ENCODE measurements at places on chromosomes 13 and 19. TPM values are rescaled to one million over a fixed set of nuclear protein-coding genes. Genes with fewer than 3 reads are reported as not detected.

Gene MUC16
- 0.07 TPM for total RNA-seq

DNA sequence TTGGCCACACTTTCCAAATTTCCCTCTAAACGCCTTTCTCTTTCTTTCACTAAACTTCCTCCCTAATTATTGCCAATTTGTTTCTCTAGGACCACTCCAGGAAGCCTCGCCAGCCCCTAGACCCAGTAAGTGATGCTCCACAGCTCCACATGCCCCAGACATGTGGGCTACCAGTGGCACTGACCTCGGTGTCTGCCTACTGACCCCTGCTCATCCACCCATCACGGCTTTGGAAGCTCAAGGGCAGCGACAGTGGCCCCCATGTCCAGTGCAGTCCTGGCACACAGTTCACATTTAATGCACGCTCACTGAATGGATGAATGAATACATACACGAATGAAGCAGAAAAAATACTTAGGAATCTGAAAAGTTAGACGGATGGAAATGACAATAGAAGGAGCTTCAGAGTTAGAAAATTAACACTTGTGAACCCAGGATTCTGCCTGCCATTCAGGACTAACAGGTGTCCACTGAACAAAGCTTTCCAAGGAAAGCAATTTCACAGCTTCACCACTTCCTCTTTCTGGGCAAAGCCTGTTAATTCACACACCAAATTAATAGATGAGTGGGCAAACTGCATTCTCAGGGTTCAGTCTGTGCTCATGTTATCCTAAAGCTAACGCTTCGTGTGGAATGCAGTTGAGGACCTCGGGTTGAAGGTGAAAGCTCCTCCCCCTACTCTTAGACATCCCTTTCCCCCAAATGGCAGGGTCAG, 50.9 kb downstream of the CCDC70 start:
- no peak for DNase-seq
- H3K36me3 ChIP-seq: no peaks in the 10 kb centered on the region
- H3K27me3 ChIP-seq: no peaks in the 10 kb centered on the region
- peaks cover 8% of the 10 kb centered on the region for H3K4me1 ChIP-seq
- H3K4me3 ChIP-seq: no peak overlapping the region
- no peak overlapping the region for H3K27ac ChIP-seq

- no peaks in the 10 kb centered on the region for H3K36me3 ChIP-seq
- DNase-seq: no peak
- no peak overlapping the region for H3K27ac ChIP-seq
- H3K4me3 ChIP-seq: no peak overlapping the region
- H3K27me3 ChIP-seq: no peaks in the 10 kb centered on the region
Measured at GRCh38 chr13:66348745-66349690, 881.1 kb downstream of the PCDH9 start.

- H3K27ac ChIP-seq: no peak overlapping the region
- H3K36me3 ChIP-seq: no peaks in the 10 kb centered on the region
- H3K27me3 ChIP-seq: no peaks in the 10 kb centered on the region
- H3K4me1 ChIP-seq: no peaks in the 10 kb centered on the region
Measured at GRCh38 chr13:21979161-21979806, 308.4 kb downstream of the FGF9 start.

Gene PIAS4
- total RNA-seq: 34.1 TPM

Gene KL
- total RNA-seq: not detected

Gene LRFN3
- total RNA-seq: 9.5 TPM

- no peak overlapping the region for H3K4me3 ChIP-seq
- H3K27ac ChIP-seq: no peak overlapping the region
- DNase-seq: no peak
- no peaks in the 10 kb centered on the region for H3K36me3 ChIP-seq
- no peaks in the 10 kb centered on the region for H3K4me1 ChIP-seq
Measured at GRCh38 chr13:40910324-40911050, 108.6 kb downstream of the ELF1 start.

DNA sequence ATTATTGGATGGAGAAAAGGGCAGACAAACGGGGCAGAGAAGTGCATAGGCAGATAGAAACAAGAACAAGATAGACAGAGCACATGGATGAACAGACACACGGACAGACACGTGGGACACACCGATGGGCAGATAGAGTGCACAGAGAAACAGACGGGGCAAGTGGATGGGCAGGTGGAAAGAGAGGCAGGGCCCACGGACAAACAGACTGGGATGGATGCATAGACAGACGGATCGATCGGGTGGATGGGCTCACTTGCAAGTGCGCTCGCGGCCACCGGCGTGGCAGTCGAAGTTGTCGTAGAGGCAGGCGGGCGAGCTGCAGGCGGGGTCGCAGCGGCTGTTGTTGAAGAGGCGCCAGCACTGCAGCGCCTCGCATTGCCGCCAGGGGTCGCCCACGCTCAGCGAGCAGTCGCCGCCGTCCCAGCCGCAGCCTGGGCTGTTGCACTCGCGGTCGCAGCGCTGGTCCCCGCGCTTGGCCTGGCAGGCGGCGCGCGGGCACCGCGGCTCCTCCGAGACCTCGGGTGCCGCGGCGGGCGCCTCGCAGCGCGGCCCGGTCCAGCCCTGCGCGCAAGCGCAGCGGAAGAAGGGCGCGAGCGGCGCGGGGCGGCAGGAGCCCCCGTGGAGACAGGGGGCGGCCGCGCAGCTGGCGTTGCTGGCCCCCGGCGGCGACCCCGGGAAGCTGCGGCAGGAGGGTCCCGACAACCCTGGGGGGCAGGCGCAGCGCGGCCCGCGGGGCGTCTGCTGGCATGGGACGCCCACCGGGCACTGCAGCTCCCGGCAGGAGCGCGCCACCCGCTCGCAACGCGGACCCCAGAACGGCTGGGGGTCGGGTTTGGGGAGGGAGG, 23.3 kb downstream of the NOTCH3 start:
- no peaks in the 10 kb centered on the region for H3K27me3 ChIP-seq
- no peaks in the 10 kb centered on the region for H3K4me1 ChIP-seq
- peak; percentile 95 for DNase-seq
- peaks cover 3% of the 10 kb centered on the region for H3K36me3 ChIP-seq
- peak overlapping the region; percentile 27 for H3K4me3 ChIP-seq

DNA sequence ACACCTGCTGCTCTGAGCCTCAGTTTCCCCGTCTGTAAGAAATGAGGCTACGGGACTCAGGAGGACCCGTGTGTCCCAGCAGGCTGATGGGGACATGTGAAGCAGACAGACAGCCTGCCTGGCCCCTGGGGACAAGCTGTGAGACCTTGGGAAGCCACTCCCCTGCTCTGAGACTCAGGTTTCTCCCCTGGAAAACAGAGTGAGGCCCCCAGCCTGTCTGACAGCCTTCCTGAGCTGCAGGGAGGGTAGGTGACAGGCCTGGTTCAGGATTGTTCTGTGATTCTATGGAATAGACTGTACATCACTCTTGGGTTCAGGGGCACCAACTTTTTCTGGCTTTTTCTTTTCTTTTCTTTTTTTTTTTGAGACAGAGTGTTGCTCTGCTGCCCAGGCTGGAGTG, 2.9 kb upstream of the NTF4 start:
- no peaks in the 10 kb centered on the region for H3K36me3 ChIP-seq
- H3K27ac ChIP-seq: no peak overlapping the region
- DNase-seq: no peak
- no peak overlapping the region for H3K4me3 ChIP-seq
- peaks cover 97% of the 10 kb centered on the region for H3K27me3 ChIP-seq
- peaks cover 19% of the 10 kb centered on the region for H3K4me1 ChIP-seq

GRCh38 chr13:53124623-53125022, 96.0 kb downstream of the OLFM4 start:
- no peak overlapping the region for H3K4me3 ChIP-seq
- no peaks in the 10 kb centered on the region for H3K36me3 ChIP-seq
- H3K27ac ChIP-seq: no peak overlapping the region
- no peak for DNase-seq
- no peaks in the 10 kb centered on the region for H3K27me3 ChIP-seq

Gene SIAH3
- total RNA-seq: not detected

GRCh38 chr13:90768116-90768515, 579.4 kb upstream of the MIR17HG start:
- no peaks in the 10 kb centered on the region for H3K27me3 ChIP-seq
- peaks cover 26% of the 10 kb centered on the region for H3K4me1 ChIP-seq
- no peaks in the 10 kb centered on the region for H3K36me3 ChIP-seq
- H3K27ac ChIP-seq: no peak overlapping the region

DNA sequence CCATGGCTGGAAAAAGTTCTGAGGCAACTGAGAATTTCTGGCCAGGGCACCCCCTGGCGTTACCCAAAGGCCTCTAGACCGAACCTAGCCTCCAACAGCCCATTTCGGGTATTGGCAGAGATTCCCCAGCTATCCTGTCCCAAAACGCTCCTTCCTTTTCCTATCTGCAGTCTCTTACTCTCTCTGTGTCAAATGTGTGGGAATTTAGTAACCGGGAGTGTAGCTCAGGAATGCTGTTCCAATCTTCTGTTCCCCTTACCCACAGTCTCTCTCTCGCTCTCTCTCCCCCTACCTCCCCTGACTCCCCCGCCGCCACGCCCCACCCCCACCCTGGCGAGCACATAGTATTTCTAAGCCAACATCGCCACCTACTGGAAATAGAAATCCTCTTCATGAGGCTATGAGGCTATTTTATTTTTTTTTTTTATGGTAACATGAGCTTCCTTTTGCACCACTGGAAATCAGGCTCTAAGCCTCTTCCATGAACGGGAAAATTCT, 27.0 kb downstream of the OXGR1 start:
- H3K4me3 ChIP-seq: no peak overlapping the region
- peak; percentile 11 for DNase-seq
- H3K4me1 ChIP-seq: no peaks in the 10 kb centered on the region
- no peak overlapping the region for H3K27ac ChIP-seq

GRCh38 chr19:14575428-14575980, 3.6 kb upstream of the NDUFB7 start:
- H3K4me1 ChIP-seq: peaks cover 12% of the 10 kb centered on the region
- no peaks in the 10 kb centered on the region for H3K27me3 ChIP-seq
- H3K27ac ChIP-seq: no peak overlapping the region
- H3K4me3 ChIP-seq: no peak overlapping the region

GRCh38 chr19:32580901-32581704, at the start of gene PDCD5:
Gene PDCD5, plus strand, starts transcription at chr19:32581190. Its CDS starts 72 bp downstream, at chr19:32581262.
- H3K36me3 ChIP-seq: no peaks in the 10 kb centered on the region
- no peak within 1 kb of the TSS for H3K27ac ChIP-seq
- peak within 1 kb of the TSS; percentile 78 for H3K4me3 ChIP-seq
- H3K27me3 ChIP-seq: peaks cover 37% of the 10 kb centered on the region

DNA sequence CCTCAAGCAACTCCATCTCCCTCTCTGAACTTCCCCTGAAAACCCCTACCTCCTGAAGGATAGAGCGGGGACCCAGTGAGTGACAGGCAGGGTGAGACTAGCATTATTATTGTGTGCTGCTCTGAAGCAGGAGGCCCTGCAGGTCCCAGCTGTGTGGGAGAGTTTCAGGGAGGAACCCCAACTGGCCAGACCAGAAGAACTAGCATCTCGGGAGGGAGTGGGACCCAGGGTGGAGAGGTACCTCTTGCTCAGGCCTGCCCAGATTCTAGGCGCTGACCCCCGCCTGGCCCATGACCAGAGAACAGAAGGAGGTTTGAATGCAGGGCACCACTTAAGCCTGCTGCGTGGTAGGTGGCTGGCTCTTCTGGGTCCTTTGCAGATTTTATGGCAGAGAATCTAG, 5.7 kb upstream of the LYPD3 start:
- H3K27ac ChIP-seq: no peak overlapping the region
- no peaks in the 10 kb centered on the region for H3K36me3 ChIP-seq
- no peak overlapping the region for H3K4me3 ChIP-seq
- peaks cover 28% of the 10 kb centered on the region for H3K27me3 ChIP-seq

Gene CEACAM7
- not detected for total RNA-seq

GRCh38 chr13:39970177-39970846, 314.9 kb downstream of the COG6 start:
- no peaks in the 10 kb centered on the region for H3K36me3 ChIP-seq
- H3K27ac ChIP-seq: no peak overlapping the region
- DNase-seq: peak; percentile 38
- peaks cover 18% of the 10 kb centered on the region for H3K4me1 ChIP-seq
- H3K4me3 ChIP-seq: no peak overlapping the region

Gene MLLT1
- total RNA-seq: 5.6 TPM

- DNase-seq: no peak
- no peaks in the 10 kb centered on the region for H3K4me1 ChIP-seq
- no peaks in the 10 kb centered on the region for H3K36me3 ChIP-seq
- H3K4me3 ChIP-seq: no peak overlapping the region
Measured at GRCh38 chr13:108419768-108420167, 150.2 kb downstream of the TNFSF13B start.

Gene FFAR1
- total RNA-seq: not detected

Gene SIGLEC12
- total RNA-seq: not detected

GRCh38 chr19:29565171-29565570, 39.4 kb downstream of the VSTM2B start:
- no peak overlapping the region for H3K4me3 ChIP-seq
- no peak overlapping the region for H3K27ac ChIP-seq
- DNase-seq: no peak
- H3K4me1 ChIP-seq: no peaks in the 10 kb centered on the region
- no peaks in the 10 kb centered on the region for H3K36me3 ChIP-seq
- no peaks in the 10 kb centered on the region for H3K27me3 ChIP-seq

DNA sequence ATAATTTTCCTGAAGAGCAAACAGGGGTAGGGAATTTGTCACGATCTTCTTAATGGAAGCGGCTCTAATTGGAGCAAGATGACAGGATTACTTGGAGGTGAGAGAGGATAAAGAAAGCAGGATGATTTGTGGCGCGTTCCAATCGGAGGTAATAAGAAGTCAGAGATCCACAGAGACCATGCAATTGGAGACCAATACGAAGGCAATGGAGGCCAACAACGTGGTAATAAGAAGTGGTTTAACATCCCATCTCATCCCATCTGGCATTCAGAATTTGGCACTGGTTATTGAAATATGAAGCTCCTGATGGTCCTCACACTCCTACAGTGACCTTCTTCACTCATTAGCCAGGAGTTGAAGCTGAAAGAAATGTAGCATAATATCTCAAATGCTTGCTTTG, 130.6 kb downstream of the DLEU7 start:
- no peak overlapping the region for H3K4me3 ChIP-seq
- no peak for DNase-seq
- H3K27ac ChIP-seq: no peak overlapping the region
- H3K36me3 ChIP-seq: no peaks in the 10 kb centered on the region
- H3K27me3 ChIP-seq: no peaks in the 10 kb centered on the region

DNA sequence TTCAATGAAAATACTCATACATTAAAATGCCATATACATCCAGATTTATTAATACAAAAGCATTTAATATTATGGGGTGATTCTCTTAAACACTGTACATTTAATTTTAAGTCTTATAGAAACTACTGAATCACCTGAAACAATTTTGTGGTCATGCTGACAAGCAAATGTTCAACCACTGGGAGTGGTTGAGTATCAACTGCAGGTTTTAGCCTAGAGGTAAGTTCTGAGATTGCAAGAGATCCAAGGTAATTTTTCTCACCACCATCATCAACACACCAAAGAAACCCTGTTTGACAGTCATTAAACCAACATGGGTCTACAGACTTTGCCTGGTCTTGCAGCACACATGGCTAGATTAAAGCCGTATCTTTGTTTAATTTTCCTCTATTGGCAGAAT, 196.3 kb downstream of the LHFPL6 start:
- H3K4me1 ChIP-seq: peaks cover 24% of the 10 kb centered on the region
- no peaks in the 10 kb centered on the region for H3K27me3 ChIP-seq
- no peak overlapping the region for H3K4me3 ChIP-seq
- H3K36me3 ChIP-seq: no peaks in the 10 kb centered on the region
- no peak for DNase-seq

Measured in neural progenitor cell (in vitro differentiated cells).